AG09319 (cell line): ENCODE measurements at places on chromosomes 13 and 19.

DNA sequence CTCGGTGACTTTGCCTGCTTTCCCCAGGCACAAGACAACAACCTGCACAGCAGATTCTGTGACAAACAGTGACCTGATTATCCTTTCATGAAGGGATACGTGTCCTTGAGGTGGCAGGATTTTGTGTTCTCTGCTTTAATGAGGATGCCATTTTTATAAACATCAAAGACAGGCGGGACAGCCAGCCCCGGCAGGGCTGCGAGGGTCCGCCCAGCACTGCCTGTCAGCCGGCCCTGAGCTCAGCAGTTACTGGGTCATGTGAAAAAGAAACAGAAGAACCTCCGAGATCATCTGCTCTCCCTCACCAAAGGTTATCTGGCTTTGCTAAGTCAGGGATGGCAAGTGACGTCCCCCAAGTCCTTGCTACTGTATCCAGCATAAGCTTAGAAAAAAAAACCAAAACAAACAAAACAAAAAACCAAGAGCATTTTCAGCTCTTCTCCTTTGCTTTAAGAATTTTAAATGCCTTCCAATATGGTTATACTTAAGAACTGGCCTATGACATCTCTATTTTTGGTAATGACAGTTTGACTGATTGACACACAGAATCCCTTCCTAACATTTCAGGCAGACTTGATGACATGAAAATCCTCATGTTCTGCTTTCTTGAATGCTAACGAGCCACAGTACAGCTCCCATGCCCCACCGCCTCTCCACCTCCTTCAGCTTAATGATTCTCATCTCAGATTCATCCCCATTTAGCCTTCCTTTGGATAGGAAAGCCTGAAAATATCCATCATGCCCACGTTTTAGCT lies 666.6 kb upstream of the ARGLU1 start:
- DNase-seq, result no peak

GRCh38 chr13:46948338-46948737 lies 51.5 kb upstream of the HTR2A start:
- DNase-seq, result no peak

DNA sequence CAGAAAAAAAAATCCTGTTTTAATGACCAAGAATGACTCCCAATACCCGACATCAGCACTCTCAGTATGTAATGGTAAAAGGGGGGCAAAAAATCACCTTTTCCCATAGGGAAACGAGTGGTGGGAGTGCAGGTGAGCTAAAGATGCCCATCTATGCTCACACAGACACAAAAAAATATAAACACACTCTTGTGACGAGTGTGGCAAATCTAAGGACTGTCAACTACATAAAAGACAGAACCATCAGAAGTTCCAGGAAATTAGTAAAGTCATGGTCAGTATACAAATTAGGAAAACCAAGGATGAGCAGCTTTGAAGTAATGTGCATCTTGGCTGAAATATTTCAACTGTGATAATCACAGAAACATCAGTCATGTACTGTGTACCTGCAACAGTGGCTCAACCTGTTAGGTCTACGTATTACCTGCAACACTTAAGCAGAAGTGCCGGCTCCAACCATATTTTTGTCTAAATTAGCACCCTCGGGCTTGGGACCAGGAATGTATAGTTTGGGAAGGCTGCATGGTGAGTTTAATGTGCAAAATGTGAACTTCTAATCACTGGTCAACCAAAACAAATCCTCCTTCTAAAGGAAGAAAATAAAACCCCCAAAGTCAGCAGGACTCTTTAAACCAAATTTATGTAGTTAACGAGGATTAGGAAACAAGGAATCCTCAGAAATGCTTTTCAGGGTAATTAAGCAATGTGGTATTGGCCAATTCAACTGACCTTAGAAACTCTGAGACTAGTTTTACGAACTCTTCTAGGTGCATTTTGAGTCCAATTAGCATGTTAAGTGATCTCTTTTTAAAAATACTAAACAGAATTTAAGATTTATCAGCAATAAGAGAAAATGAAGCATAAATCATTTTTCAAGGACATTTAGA lies 24.3 kb downstream of the ANKRD10 start:
- DNase-seq, result no peak

DNA sequence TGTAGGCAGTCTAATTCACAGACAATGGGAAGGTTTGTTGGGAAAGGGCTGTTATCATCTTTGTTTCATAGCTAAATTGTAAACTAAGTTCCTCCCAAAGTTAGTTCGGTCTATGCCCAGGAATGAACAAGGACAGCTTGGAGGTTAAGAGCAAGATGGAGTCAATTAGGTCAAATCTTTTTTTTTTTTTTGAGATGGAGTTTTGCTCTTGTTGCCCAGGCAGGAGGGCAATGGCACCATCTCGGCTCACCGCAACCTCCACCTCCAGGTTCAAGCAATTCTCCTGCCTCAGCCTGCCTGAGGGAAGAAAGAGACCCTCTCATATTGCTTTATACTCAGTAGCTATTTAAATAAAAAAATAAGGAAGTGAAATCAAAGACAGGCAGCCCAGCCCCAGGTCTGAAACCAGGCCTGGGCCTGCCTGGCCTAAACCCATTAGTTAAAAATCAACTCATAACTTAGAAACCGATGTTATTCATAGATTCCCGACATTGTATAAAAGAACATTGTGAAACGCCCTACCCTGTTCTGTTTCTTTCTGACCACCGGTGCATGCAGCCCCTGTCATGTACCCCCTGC lies 297.4 kb upstream of the SGCG start:
- no peak for DNase-seq

GRCh38 chr13:46594374-46595078 lies 41.6 kb downstream of the LRCH1 start:
- DNase-seq, result no peak

DNA sequence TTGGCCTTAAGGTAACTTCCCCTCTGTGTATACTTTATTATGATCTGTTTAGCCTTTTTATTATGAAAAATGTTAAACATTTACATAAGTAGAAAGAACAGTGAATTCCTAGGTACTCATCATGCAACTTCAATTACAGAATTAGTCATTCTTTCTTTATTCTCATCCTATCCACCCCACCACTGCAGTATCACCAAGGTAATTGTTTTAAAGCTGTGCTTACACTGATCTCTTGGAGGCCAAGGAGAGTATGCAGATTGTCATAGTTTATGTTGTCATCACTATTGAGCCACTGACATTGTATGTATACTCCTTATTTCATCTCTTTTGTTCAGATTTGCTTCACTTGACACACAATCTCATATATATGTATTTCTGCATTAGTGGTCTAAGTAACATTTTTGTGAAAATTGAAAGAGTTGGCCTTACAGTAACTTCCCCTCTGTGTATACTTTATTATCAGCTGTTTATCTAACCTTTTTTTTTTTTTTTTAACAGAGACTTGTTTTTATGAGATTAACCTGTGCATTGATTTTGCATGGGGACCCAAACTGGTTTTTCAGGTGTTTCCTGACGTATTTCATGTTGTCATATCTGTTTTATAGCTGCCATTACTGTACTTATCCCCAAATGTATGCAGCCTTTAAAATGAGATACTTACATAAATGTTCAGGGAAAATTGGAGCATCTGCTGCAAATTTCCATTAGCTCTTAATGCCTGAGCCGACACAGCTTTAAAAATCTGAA lies 4.5 kb downstream of the ZNF507 start:
- DNase-seq, result no peak

DNA sequence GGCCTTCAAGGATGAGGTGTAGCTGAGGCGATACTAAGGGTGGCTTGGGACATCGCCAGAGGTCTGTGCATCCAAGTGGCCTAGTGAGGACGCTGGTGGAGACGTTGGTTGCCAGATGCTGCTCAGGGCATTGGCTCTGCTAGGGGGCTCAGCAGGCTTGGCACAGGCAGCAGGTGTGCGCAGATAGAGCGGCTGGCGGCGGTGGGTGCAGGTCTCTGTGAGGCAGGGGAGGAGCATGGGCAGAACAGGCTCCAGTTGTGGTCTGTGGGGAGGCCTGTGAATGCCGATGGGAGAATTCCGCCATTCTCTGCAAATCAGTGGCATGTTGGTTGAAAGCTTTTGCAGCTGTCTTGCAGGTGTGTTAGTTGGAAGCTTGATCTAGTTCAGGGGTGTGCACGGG lies 21.2 kb downstream of the PRAM1 start:
- DNase-seq, result no peak

- DNase-seq, result no peak
These were observed 24.4 kb upstream of the C1QTNF9 start for GRCh38 chr13:24284889-24285565.

- DNase-seq, result no peak
These were observed 4.0 kb upstream of the GRIN3B start for GRCh38 chr19:996051-996838.

DNA sequence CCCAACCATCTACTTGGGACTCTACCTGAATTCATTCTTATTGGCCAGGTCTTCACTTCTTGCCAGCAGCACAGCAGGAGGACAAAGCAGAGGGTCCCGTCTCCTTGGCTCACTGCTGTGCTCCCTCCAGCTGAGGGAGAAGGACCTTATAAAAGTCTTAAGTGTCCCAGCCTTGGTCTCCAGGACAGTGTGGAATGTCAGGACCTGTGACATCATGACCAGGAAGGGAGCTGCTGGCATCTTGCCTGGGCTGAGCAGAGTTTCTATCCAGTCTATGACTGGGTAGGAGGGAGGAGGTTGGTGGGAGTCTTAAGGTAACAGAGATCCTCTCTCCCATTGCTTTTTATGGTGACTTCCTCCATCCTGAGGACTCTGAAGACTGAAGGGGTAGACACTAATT lies 56.6 kb upstream of the ANKRD10 start:
- no peak for DNase-seq

DNA sequence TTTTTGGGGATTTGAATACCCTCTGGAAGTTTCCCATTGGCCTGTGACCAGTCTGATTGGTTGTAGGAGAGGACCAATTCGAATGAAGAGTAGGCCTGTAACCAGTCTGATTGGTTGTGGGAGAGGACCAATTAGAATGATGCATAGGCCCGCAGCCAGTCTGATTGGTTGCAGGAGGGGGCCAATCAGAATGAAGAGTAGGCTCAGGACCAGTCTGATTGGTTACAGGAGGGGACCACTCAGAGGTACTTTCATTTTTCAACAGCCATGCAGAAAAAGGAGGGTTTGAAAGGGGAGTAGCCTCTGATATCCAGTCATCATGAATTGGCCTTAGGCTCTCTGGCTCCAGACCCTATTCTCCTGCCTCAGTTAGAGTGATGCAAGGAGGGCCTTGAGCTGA lies 30.4 kb upstream of the SLC1A5 start:
- DNase-seq, result no peak

DNA sequence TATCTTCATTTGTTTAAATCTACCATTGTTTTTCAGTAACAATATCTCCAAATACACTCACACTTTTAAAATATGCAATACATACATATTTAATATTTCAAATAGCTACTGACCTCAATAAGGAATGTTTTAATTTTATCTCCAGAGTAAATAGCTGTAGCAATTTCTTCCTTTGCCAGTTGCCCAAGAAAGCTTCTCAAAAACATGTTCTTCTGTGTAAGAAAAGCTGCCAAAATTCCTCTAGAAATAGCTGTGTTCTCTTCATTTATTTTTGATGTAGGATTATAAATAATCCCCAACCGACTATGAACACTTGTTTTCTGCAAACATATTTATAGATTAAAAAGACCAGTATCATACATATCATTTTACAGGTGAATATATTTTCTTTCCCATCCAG lies 150.5 kb downstream of the UGGT2 start:
- no peak for DNase-seq

- DNase-seq, result no peak
These were observed 268.8 kb downstream of the KLF5 start for GRCh38 chr13:73327579-73327978.

DNA sequence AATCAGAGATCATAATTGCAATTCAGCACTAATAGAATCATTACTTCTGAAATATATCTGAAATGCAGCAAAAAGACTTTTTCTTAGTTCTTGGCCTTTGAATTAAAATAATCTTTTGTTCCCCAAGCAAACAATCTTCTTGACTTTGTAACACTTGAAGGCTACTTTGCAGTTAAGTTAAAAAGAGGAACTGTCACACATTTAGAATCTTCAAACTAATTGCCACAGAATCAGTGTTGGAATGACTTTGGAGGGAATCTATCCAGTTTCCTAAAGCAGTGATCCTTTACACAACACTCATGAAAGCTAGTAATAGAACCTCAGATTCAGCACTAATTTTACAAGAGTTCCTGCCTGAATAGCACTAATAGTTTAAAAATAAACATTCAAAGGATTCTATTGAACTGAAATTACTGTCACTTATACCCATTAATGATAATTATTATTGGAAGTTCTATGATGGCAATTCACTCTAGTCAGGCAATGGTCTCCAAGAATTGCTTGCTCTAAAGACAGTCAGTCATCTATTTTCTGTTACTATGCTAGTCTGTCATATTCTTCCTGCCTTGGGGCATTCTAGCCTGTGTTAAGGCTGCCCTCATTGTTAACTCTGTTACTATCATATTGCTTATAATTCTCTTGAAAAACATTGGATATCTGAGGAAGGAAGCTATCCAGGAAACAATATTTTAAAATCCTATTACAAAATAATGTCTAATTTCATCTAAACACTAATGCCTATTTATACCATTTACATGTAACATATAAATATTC lies 362.4 kb downstream of the DIAPH3 start:
- DNase-seq, result no peak

- no peak for DNase-seq
These were observed 52.3 kb downstream of the MRPL57 start for GRCh38 chr13:21228738-21229137.

DNA sequence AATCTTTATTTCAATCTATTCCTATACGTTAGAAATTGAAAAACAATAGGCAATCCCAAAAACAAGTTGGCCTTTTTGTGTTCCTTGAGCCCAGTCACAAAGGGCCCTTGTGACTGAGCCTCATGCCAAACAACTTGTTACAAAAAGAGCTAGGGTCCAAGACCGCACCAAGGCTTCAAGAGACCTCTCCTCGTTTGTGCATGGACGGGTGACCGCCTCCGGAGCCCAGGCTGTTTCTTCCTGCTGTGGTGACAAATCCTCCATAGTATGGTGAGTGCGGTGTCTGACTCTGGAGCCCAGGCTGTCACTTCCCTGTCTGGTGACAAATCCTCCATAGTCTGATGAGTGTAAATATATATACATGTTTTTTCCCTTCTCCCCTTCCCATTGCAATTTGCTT lies 63.7 kb downstream of the ZNF93 start:
- no peak for DNase-seq

DNA sequence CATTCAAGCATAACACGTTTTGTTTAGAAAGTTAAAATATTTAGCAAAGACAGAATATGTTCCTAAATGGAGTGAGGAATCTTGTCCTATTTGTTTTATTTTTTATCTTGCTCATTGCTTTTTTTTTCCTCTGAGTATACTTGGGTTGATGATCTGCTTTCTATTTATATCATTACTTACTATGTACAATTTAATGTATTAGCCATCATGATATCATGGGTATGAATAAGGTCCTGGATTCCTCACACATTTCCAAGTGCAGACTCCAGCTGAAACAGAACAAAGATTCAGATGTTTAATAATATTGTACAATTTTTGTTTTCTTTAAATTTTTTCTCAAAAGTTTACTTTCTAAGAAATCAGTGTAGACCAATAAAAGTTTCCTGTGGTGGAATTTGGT lies 388.2 kb downstream of the GPC6 start:
- DNase-seq, result no peak

- DNase-seq, result peak; percentile 93
These were observed 31.2 kb upstream of the KLF2 start for GRCh38 chr19:16293118-16294091.

GRCh38 chr19:33456845-33457220 lies 64.8 kb downstream of the PEPD start:
- no peak for DNase-seq
